ENCODE measurements at places on chromosomes 2 and 18.
A peak's percentile ranks its signal among the peaks of the same experiment; 100 is the strongest.

DNA sequence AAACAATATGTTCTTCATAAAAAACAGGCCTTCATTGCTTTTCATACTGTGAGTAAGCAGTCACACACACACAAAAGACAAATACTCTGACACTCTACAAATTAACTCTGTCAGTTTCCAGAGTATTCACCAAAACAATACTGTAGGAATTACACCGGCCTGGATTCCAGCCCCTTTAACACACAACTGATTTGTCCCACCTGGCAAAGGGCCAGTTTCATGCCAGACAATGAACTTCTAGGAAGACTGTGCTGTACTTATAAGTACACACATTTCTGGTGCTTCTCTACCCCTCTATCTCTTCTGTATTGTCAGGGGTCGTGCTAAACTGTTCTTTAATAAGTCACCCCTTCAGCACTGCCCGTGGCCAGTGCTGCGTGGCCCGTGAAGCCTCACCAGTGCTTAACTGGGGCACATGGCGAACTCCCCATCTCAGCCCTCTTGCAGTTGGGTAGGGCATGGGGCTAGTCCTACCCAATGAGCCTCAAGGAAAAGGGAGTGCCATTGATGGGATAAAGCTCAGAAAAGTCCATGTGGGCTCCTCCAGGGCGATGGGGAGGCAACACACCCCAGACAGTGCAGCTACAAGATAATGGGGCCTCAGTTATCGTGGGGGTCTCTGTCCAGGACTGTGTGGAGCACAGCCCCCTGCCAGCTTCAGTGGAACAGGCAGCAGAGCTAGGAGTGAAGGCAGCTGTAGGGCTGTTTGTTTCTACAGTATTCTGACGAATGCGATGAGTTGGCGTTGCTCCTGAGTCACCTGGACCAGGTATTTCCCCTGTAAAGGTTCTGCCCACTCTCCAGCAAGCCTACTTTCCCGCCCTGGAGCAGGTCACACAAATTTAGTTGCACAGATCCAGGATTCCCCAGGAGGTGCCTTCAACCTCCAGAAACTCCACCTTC, 99.0 kb downstream of the SP3 start:
- DNase-seq, result no peak

- no peak for DNase-seq
Measured at GRCh38 chr18:62757399-62758010, 42.2 kb downstream of the PHLPP1 start.

DNA sequence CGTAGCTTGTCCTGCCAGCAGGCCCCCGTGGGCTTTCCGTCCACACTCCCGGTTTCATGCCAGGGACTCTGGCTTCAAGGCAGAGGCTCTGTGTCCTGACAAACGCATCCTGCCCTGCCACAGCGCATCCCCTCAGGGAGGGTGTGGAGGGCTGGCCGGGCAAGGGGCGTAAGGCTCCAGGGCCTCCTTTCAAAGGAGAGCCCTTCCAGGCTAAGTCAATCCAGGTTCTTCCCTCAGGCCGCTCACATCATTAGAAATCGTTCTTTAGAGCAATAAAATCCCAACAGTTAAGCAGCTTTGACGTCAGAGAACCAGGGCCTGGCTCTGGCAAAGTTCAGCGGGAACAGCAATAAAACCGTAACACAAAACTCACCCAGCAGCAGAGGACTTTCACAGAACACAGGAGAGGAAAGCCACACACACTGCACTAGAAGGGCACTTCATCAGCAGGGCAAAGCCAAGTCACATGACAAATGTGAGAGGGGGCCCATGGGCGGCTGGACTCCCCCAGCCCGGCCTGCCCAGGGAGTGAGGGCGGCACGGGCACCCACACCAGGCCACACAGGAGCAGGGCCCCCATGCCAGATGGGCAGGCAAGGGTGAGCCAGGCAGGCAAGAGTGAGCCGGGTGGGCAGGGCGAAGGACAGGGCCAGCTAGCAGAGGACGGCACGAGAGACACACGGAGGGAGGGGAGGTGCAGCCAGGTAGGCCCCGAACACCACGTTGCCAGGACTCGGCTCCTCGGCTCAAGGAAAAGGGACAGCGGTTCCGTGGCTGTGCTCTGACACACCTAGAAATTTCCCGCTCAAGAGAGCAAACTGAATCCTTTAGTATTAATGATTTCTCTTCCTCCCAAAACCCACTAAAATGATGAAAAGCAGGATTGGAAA, 52.0 kb downstream of the HDAC4 start:
- no peak for DNase-seq

DNA sequence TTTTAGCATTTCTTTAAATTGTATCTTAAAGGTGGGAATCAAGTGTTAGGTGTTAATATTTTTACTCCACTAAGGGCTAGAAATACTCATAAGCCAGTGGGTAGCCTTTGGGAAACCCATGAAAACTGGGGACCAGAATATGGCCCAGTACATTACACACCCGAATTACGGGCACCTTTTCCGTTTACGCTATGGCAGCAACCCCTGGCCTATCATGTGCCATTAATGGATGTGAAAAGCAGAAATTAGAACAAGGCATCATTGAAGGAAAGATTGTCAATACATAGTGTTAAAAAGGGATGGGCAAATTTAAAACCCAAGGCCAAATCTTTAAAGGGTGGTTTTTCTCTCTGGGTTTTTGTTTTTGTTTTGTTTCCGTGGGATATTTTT, 781 bp downstream of the FARP2 start:
- DNase-seq, result no peak

GRCh38 chr2:120826716-120827410, 91.2 kb downstream of the GLI2 start:
- no peak for DNase-seq

DNA sequence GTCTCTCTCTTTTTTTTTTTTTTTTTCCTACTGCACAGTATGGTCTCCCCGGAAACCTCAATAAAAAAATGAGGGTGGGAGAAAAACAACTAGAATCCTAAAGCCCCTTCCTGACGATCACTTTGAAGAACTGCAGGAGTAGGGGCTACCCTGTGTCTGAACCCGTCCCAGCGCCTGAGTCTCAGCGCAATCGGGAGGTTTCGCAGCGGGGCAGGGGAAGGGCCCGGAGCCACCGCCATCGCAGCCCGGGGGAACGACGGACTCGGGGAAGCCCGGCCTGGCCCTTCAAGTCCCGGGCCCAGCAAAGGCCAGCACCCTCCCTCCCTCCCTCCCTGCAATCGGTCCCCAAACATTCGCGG, 411 bp downstream of the NARS1 start:
- DNase-seq, result no peak

GRCh38 chr2:79622508-79622907, 109.7 kb downstream of the CTNNA2 start:
- no peak for DNase-seq

GRCh38 chr2:60311524-60311923, 241.9 kb downstream of the BCL11A start:
- no peak for DNase-seq

DNA sequence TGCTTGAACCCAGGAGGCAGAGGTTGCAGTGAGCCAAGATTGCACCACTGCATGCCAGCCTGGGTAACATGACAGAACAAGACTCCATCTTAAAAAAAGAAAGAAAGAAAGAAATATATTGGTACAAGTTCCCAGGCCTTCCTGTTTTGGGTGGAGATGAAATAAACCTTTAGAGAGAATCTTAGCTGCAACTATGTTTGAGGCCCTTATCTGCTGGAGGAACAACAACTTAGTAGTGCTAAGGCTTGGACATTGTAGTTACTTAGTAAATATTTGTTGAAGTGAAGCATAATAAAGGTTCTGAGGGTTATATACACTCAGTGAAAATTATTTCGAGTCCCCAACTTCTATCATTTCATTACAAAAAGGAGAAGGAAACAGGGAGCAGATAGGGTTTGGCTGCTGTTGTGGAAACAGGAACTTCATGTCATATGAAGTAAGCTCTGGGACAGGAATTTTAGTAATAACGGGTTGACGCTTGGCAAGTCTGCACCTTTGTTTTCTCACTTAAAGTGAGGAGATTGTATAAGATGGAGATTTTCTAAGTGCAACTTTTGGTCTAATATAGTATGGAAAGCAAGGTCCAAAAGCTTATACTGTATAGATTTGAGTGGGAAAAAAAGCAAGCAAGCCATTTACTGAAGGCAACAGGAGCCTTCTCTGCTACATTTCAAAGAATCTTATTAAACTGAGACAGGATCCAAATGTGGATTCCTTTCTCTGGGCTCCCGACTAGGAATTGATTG, 40.0 kb upstream of the AGPS start:
- no peak for DNase-seq

DNA sequence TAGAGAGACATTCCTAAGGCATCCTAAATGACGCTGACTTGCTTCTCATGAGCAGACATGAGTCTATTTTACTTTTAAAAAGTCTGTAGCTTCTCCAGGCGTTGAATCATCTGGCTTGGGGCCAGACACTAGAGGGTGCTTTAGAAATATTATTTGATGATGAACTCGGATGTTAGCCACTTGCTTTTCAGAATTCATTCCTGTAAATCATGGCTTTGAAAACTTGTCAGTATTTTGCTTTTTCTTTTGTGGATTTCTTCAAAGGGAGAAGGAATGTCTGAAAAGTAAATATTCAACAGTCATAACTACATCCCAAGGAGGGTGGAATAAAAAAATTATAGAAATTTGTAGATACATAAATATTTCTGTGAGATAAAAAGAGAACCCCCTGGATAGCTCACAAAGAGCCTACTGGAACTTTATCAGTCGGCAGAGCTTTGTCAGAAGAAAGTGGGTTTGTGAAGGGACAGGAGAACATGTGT, 370.8 kb downstream of the OSR1 start:
- no peak for DNase-seq

GRCh38 chr2:105919191-105919811, 174.6 kb downstream of the NCK2 start:
- no peak for DNase-seq

GRCh38 chr18:25621144-25621543, 269.2 kb upstream of the ZNF521 start:
- no peak for DNase-seq

- no peak for DNase-seq
Measured at GRCh38 chr2:105951384-105951694, 206.6 kb downstream of the NCK2 start.

DNA sequence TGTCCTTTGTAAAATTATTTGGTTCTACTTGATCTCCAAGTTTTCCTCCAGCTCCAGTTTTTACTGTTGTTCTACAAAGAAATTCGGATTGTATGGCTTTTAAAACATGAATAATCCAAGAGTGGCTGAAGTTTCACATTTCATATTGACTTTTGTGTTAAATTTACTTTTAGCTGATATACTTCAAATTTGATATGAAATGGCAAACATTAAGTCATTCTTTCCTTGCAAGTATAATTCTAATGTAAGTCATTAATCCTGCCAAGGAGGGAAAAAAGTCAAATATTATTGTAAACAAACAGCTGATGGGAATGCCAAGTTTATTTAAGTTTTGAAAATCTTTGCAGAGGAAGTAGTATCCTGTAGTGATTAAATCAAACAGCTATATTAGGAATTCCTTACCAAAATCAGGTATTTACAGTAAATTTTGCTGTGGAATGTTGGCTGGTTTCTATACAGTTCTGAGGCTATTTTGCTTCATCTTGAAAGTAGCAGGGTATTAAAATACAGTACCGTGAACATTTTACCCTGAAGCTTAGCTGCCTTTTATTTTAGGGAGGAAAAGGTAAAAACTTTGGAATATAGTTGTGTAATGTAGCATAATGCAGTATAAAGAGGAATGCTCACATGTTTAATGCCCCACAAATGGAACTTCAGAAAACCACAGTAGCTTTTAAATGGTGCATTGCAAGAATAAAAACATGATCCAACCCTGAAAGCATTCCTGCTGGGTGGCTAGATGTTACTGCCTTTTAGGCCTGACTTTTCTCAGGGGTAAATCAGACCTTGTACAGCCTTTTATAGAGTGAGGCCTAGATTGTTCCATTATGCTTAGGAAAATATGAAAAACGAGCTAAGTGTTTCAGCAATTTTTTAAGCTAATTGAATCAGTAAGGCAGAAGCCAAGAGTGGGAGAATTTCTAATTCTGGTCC, 62.7 kb upstream of the NT5C1B start:
- no peak for DNase-seq

GRCh38 chr2:99607861-99608491, 118.2 kb upstream of the REV1 start:
- DNase-seq, result no peak

- no peak for DNase-seq
Measured at GRCh38 chr2:10522726-10523405, 74.7 kb upstream of the ODC1 start.

DNA sequence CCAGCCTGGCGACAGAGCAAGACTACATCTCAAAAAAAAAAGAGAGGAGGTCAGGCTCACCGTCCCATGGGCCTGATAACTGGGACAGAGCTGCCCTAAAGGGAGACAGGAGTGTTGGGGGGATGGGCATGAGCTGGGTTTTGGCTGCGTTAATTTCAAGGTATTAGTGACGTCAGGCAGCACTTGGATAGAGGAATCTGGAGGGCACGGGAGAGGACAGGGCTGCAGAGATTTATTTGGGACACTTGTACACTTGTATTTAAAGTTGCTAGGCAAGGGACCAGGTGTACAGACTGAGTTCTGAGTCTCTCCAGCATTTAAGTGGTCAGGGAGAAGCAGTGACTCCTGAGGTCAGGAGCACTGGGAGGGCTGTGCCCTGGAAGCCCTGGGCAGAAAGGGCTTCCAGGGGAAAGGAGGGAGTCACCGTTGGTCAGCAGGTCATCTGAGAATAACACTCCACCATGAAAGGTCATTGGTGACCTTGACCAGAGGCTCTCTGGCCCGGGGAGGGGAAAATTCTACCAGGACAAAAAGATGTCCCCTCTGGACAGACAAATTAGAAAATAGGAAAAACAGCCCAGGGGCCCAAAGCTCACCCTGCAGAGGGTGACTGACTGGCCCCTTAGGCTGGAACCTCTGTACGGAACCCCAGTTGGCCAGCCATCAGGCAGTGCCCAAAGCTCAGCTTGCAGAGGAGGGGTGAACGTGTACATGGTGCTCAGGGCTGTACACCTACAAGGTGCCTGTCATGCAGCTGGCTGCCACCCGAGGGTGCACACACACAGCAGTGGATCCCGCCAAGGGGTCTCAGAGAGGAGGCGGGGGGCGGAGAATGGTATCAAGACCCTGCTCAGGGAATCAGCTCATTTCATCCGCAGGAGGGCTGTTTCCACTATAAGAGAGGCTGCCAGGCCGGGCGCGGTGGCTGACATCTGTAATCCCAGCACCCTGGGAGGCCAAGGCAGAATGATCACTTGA, 23.0 kb upstream of the CNNM3 start:
- DNase-seq, result no peak

DNA sequence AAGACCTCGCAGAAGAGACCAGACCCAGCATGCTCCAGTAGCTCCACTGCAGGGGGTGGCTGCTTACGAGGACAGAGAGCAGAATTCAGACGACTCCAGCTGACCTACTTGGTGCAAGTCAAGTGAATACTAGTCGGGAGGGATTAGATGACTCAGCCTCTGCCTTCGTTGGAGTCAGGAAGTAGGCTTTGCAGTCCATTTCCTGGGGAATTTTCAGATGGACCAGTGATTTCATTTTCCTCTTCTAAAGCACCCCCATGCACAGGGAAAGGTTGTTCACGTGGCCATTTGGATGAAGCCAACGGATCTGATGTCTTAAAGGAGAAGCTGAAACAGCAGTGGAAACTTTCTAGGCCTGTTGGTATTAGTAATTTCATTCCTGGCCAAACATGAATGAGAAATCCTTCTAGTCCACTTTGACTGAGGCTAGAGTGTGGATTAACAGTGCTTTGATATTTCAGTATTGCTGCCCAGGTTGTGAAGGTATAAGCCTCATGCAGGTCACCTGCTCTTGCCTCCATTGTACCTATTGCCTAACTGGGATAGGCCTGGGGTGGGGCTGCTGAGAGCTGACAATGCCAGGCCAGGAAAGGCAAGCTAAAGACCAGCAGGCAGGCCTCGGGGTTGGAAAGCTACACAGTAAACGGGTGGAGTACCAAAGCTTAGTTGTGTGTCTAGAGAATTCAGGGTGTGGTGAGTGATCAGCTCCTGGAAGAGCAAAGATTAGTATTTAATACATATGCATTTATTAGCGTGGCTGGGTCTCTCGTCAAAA, 117.6 kb upstream of the FOSL2 start:
- DNase-seq, result peak; percentile 29
